Fibroblast of upper back skin (primary cell): ENCODE measurements at places on chromosomes 12 and 14.
A peak's percentile ranks its signal among the peaks of the same experiment; 100 is the strongest.

DNA sequence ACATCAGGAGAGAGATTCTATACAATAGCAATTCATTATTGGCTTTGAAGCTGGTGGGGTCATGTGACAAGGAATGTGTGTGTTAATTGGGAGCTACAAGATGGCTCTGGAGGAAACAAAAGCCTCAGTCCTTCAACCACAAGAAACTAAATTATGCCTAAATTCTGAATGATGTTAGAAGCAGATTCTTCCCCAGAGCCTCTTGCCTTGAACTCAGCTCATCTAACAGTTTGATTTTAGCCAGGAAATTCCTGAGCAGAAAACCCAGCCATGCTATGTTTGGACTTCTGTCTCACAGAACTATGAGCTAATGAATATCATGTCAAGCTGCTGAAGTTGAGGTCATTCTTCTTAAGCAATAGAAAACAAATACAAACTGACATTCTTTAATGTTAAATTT lies 274.7 kb downstream of the SLC6A15 start:
- peak; percentile 68 for DNase-seq

DNA sequence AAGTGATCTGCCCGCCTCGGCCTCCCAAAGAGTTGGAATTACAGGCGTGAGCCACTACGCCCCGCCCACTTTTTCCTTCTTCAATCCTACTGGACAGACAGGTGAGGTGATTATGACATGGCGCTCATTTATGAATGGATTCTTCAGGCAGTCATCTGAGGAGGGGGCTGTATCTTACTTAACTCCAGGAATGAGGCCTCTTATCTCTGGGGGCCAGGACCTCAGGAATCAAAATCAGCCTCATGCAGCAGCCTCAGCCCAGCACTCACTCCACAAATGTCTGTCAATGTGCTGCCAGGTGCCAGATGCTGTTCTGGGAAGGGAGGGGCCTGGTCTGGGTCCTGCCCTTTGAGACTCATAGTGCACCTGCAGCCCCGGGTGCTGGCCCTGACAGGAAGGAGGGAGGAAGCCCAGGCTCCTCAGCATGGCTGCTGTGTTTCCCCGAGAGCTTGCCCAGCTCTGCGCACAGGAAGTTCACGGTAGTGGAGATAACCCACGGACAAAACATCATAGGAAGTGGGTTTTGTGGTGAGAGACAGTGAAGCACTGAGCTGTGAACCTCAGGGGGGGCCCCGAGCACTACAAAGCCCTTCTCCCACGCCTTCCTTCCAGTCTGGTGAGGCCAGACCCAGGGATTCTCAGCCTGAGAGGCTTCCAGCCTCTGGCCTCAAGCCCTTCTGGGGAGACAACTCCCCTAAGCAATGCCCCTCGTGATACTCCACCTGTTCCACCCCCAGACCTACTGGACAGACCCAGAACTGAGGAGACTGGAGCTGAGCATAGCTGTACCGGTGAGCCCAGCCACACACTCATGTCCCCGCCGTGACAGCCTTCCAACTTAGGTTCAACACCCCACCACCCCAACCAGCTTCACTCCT lies 22.3 kb downstream of the GALNT6 start:
- no peak for DNase-seq

DNA sequence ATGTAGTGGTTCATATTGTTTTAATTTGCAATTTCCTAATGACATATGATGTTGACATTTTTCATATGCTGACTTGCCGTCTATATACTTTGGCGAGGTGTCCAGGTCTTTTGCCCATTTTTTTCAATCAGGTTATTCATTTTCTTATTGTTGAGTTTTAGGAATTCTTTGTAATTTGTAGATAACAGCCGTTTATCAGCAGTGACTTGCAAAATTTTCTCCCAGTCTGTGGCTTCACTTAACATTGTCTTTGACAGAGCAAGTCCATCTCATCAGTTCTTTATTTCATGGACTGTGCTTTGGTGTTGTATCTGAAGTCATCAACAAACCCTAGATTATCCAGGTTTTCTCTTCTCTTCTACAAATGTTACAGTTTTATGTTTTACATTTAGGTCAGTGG lies 12.6 kb upstream of the KLHDC2 start:
- DNase-seq, result no peak

DNA sequence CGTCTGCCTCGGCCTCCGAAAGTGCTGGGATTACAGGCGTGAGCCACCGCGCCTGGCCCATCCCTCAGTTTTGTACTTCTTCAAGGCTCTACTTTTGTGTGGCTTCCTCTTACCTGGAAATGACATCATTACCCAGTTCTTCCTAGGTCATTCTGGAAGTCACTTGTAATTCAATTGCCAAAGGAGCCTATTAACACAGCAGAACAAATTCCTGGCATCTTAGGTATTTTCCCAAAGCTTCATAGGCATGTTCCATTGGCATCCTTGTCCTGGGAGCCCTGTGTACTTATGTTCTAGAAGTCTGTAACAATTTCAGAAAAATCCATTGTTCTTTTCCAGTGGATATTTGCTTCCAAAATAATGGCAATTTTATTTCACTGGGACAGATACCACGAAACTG lies 60.6 kb downstream of the DAAM1 start:
- DNase-seq, result no peak

DNA sequence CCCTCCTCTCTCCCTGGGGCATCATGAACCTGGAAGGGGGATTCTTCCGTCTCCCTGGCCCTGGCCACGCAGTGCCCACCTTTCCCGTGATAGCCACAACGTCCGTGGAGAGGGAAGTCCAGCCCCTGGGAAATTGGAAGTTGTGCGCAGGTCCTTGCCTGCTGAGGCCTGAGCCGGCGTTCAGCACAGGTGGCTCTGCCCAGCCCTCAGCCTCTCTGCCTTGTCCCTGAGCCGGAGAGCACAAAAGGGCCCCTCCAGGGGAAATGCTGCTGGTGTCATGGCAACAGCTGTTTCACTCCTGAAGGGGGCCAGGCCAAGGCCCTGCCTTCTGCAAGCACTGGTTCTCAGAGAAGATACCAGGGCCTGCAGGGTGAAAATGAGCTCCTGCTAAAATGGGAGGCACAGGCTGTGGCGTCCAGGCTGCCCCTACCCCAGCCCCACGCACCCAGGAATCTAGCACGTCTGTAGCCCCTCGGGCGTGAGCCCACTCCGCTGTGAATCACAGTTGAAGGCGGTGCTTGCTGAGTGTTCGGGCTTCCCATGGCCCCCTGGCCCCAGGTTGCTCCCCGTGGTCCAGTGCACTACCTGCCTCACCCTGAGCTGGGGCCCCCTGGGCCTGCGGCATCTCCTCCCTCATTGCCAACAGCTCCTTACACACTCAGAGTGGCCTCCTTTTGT lies 149.4 kb downstream of the ADGRD1 start:
- no peak for DNase-seq

DNA sequence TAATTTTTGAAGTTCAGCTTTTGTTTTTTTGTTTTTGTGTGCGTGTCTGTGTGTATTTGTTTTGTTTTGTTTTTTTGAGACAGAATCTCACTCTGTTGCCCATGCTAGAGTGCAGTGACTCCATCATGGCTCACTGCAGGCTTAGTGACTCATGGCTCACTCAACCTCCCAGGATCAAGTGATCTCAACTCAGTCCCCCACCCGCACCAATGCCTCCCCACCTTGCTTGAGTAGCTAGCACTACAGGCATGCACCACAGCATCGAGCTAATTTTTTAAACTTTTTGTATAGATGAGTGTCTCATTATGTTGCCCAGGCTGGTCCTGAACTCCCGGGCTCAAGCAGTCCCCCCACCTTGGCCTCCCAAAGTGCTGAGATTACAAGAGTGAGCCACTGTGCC lies 981.4 kb downstream of the BCL11B start:
- DNase-seq, result peak; percentile 28

DNA sequence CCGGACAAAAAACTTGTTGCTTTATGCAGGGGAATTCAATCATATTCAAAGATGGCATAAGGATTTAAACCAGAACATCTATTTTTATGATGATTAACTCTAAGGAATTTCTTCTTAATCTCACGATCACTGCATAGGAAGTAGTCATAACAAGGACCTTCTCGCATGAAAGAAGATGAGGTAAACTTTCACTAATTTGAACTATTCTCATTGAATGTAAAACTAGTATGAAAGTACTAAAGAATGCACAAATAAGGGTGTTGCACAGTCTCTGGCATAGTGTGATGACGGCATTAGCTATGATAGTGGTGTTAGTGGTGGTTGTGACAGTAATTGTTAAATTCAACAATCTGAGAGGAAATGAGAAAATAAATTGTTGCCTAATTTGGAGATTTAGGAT lies 280.0 kb downstream of the SLC6A15 start:
- peak; percentile 8 for DNase-seq

DNA sequence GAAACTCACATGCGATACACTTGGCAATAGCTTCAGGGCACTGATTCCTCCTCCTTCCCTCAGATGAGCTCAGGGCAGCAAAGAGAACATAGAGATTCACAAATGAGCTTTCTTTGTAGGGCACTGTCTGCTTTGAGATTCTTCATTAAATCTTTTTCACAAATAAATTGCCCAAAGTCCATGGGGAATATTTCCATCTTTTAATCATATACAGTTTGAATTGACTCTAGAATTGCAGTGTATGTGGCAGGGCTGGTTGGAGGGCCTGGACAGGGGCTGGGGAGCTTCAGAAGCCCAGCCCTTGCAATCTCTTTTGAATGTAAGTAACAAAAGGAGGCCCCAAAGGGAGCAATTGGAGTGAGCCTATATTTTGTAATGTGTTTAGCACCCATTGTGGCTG lies 197.5 kb downstream of the NOVA1 start:
- no peak for DNase-seq

- DNase-seq, result no peak
Observed at GRCh38 chr14:76257842-76258397, 106.2 kb downstream of the GPATCH2L start.

DNA sequence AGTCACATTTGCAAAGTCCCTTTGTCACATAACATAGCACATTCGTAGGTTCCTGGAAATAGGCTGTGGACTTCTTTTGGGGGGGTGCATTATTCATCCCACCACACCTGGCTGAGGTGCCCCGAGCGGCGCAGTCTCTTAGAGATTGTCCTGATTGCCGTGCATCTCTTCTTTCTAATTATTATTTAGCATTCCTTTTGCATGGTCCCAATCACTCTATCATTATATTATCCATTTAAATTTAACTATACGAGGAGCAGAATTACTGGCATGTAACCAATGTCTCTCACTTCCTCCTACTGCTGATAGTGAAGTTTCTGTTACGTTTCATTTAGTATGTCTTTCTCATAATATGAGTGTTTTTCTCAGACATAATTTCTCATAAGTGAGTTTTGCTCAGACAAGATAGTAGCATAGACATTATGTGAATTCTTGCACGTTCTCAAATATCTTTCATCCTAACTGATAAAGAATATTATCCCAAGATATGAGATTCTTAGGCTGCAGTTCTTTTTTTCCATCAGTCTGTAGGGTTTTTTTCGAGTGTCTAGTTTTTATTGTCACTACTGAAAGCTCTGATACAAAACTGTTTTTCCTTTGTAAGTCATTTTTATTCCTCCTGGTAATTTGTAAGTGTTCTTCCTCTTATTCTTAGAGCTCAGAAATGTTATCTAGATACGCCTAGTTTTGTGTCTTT lies 444.3 kb downstream of the NELL2 start:
- no peak for DNase-seq
